COR-L47 (cell line): ENCODE measurements at places on chromosomes 7 and 10.
A peak's percentile ranks its signal among the peaks of the same experiment; 100 is the strongest.

- DNase-seq = no peak
These were observed 2.4 kb upstream of the ECHS1 start for GRCh38 chr10:133375357-133376115.

DNA sequence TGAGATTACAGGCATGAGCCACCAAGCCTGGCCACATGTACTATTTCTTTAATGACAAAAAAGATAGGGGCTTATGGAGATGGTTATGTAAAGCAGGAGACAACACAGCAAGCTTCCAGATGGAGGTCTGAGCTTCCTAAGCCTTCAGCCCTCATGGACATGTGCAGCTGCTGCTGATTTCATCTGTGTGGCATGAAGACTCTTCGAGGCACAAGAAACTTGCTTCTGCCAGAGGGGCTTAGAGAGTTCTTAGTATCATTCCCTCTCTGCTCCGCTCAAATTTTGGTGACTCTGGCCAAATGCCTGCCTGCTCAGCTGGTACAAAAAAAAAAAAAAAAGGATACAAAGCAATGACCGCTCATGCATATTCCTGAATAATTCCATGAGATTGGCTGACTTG is 552.5 kb downstream of the TYW1 start:
- no peak for DNase-seq

DNA sequence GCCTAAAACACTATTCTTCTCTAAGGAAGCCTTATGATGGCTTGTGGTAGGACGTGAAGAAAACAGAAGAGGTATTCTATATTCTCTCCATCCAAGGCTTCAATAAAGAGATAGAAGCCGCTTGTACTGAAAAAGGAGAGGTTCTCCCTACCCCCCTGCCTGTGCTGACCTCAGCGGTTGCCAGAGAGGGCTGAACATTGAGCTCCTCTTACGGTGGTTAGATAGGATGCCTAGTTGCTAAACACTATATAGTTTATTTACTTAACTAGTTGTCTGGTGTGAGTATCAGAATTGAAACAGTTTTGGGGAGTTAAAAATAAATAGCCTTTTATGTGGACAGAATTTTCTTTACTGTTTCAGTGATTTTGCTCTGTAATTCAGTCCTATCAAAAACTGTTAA is 112.2 kb downstream of the TFPI2 start:
- DNase-seq = no peak

DNA sequence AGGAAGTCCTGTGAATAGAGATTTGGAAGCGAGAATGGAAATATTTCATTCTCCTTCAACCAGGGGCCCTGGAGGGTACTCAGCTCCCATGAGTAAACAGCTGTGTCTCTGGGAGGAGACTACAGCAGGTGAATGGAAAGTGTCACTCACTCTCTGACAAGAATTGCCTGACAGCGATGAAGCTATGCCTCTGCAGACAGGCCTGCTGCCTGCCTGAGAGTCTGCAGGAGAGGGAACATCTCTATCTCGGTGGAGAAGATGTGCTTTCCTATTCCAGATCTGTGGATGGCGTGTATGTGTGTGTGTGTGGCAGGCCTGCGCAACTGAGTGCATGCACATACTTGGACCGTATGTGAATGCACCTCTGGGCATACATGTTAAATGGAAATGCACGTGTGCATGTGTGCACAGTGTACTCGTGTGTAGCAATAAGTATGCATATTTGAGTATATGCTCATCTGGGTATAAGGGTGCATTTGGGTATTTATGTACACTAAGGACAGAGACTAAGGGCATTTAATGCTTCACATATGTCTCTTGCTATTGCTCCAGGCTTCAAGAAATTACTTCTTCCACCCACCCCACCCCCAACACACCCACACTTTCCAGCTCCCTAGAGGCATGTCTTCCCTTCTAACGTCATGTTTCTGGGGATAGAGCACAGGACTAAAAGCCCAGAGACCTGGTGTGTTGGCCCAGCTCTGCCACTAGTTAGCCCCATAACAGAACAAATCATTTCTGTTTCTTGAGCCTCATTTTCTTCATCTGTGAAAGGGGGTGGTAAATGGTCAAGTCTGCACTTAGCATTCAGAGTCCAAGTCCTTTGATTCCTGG is 4.6 kb upstream of the ADCYAP1R1 start:
- no peak for DNase-seq

DNA sequence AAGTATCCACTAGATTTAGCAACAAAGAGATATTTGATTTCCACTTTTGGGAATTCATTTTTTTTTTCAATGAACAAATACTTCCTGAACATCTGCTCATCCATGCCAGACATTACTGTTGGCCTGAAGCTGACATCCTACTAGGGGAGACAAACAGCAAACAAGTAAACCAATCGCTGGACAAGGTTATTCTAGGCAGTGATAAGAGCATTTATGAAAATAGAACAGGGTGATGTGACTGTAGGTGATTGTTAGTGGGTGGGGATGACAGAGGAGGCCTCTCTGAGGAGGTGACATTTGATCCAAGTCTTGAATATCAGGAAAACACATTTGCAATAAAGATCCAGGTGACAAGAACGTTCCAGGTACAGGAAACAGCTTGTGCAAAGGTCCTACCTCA is 89.1 kb upstream of the FAM180A start:
- DNase-seq = no peak

DNA sequence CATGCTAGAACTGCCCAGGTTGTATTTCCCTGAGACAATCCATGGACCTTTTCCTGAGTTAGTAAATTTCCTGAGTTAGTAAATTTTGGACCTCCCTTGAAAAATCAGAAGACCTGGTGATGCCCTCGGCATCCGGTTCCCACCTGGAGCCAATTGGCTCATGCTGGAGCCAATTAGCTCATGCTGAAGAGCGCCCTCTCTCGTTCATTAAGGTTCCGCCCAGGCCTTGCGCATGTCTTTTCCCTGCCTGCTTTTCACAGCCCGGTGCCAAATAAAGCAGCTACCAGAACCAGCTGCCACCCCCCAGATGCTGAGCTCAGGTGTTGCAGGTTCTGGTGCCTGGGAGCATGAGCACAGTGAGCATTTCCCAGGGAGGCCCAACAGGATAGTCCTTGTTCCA is 96.2 kb downstream of the APBB1IP start:
- DNase-seq = no peak

DNA sequence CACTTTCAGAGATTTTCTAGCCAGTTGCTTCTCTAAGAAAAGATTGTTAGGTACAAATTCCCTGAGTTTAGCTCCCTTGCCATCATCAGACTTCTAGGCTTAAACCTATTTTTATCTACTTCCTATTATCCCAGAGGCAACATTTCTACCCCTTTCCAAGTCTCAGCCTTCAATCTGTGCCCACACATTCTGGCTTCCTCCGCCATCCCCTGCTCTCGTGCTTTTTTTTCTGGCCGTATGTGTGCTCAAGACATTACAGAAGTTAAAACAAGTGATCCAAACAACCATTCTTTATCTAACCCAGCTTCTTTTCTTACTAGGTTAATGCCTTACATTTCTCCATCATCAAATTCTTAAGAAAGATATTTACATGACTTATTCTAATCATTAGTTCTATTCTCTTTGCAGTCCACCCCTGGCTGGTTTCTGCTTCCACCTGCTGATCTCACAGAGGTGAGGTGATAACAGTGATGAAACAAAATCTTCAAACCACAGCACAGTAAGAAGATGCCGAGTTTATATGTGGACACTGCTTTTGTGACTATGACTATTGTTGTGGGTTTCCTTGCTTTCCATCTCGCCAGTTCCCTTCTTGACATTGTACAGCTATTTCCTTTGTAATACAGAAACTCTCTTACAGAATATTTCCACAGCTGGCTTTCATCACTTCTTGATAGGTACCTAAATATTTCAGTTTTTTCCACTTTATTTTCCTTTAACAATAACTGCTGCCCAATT is 18.3 kb upstream of the CDK6 start:
- no peak for DNase-seq

DNA sequence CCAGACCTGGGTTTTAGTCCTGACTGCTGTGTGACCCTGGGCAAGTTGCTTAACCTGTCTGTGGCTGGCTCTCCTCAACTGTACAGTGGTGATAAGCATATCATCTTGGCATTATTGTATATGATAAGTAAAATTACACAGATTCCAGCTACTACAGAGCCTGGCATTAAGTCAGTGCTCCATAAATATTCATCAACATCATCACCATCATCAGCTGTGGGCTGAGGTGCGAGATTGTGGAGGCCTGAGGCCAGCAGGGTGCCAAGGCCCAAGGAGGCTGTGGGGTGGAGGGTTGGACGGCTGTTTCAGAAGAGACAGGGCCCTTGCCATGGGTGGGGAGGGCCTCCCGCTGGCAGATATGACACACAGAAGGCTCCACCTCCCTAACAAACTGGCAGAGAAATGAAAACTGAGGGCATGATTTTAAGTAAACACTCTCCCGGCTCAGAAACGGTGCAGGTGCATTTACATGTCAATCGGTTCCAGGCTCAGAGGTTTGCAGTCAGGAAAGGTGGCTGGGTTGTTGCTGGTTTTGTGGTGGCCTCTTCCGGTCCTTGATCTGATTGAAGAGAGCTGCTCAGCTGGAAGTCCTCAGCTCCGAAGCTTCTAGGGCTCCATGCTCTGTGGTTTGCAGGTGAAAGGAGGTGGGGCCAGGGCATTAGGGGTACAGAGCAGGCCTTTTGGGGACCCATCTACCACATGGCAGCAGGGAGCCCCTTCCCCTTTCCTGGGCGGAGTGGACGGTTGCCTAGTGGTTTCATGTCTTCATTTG is 10.2 kb downstream of the CRYGN start:
- peak; percentile 79 for DNase-seq

DNA sequence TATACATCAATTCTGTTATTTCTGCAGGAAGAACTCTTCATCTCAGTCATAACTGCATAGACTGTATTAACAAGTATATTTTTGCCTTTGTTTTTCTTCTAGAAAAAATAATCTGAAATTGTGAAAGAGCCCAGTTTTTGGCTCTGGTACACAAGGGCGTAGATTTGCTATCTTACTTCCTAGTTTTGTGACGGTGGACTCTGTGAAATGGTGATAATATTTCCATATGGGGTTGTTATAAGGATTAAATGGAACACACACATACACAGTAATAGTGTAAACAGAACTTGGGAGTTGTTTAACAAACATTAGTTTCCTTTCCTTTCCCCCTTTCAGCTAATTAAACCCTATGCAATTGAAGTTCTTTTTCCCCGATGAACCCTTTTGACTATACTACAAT is 108.7 kb downstream of the MKLN1 start:
- DNase-seq = no peak

- no peak for DNase-seq
These were observed 195.6 kb downstream of the CUX1 start for GRCh38 chr7:102012941-102013461.

DNA sequence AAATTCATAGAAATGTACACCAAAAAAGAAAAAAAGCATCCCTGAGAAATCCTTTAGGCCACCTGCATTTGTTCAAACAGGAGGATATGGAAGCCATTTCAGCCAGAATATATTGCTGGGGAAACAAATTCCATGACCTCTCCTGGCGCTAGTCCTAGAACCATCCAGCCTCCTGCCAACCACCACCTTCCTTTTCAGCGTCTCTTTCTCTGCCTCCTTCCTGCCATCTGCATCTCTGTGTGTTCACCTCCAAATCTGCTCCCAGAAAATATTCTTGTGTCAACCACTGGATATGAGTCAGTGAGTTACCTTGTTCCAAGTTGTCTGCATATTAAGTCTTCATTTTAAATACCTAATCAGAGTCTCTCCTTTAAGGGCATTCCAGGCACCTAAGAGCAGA is 50.6 kb upstream of the NPY start:
- no peak for DNase-seq

DNA sequence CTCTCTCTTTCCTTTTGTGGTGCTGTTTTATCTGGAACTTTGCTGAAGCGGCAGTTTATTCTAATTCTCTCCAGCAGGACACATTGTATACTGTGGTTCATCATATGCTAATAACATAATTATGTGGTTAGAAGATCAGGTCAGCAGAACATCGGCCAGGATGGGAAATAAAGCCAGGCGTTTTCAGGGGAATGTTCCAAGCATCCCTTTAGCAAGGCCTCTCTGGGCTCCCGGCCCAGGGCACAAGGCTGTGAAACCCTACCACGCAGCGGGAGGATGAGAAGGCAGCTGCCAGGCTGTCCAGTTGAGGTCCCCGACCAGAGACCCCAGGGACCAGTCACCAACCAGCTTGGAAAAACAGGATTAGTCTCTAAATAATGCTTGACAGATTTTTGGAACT is 112.2 kb upstream of the GALNT17 start:
- no peak for DNase-seq

- peak; percentile 32 for DNase-seq
These were observed 1.9 kb downstream of the VWC2 start for GRCh38 chr7:49775065-49775948.

- peak; percentile 79 for DNase-seq
These were observed 179.4 kb downstream of the CACNA2D1 start for GRCh38 chr7:82263920-82264782.

DNA sequence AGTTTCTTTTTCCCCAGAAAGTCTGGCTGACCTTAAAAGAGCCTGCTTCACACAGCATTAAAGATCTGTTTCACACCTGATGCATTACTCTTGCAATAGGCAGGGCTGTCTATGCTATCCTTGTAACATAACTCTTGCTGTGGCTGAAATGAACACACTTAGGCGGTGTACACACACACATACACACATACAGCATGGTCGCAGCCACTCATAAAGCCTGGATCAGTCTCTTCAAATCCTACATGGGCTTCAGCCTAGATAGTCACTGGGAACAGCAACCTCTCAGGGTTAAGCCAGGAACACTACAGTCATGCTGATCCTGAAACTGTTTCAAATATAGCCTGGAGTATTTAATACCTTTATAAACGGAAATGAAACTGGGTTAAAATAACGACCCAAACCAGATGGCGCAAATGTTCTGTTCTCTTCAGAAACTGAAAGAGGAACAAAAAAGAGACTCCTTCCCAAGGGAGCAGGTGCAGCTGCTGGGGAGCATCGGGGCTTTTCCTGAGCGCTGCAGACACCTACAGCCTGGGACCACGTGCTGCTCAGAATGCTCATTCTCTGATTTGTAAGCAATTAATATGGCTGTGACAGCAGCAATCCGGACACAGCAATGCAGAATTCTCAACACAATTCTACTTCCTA is 61.0 kb upstream of the SFMBT2 start:
- DNase-seq = peak; percentile 7

GRCh38 chr10:17199351-17199804 is 2.1 kb downstream of the TRDMT1 start:
- no peak for DNase-seq

DNA sequence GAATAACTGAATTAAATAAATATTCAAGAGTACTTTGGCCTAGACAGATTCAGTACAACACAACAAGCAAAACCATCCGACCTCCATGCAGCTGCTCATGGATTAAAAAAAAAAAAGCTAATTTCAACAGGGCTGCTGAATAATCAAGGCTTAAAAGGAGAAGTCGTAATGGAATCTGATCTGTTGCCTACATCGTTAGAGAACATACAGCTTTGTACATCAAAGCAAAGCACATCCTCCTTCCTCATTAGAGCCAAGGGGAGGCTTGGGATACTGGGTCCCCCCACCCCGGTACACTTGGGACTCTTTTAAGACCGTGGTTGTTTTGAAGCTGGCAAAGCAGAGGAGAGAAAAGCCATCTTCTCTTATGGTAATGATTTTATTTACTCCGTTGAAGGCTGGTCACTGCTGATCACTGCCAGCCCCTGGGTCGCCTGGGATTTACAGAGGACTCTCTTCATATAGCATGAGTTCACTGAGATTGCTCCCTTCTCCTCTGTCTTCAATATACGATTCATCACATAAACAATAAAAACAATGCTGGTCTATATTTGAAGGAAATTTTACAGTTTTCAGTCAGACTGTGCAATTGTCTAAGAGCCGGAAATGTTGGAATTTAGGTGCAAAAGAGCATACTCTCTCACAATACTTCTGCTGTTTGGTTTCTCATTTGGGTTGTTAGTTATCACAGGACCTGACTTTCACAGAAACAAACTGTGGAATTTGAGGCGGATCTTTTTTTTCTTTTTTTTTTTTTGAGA is 148.8 kb downstream of the FAM107B start:
- DNase-seq = no peak

- DNase-seq = no peak
These were observed 278.5 kb upstream of the KLF14 start for GRCh38 chr7:131012477-131013031.
